ENCODE measurements at places on chromosomes 1 and 21.

DNA sequence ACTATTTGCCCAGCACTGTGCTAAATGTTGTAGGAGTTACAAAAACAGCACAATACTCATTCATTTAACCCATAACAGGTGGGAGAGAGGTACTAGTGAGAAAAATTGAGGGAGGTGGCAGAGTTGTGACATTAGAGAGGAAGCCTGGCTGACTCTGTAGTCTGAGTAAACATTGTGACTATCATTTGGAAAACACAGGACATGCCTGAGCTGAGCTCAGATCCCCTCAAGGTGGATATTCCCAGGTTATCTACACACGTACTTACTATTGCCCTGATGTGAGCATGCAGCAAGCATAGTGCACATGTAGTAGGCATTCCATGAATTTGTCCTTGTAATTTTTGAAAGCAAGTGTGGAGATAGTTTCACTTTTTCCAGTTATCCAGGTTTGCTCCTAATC, 10.9 kb downstream of the CAMK1G start:
- no peak for DNase-seq

- no peak for DNase-seq
These were observed 10.7 kb downstream of the PCAT6 start for GRCh38 chr1:202821467-202821866.

DNA sequence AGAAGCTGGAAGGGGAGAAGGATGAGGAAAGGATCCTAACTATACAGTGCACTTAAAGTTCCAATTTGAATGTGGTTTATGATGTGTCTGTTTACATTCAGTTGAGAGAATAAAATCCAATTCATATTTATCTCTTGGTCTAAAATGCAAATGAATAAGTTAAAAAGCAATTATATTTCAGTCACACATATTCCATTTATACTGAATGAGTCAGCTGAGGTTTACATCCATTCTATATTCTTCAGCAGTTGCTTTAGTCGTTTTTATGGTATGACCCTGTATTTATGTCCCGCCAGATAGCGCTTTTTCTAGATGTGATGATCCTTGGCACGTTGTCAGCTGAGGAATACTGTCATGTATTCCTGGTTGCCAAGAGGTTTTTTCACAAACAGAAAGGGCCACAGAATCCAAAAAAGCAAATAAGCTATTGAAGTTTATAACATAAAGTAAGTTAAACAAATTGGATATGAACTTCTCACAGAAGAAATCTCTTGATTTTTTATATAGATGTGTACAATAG, 866.2 kb downstream of the NCAM2 start:
- no peak for DNase-seq

DNA sequence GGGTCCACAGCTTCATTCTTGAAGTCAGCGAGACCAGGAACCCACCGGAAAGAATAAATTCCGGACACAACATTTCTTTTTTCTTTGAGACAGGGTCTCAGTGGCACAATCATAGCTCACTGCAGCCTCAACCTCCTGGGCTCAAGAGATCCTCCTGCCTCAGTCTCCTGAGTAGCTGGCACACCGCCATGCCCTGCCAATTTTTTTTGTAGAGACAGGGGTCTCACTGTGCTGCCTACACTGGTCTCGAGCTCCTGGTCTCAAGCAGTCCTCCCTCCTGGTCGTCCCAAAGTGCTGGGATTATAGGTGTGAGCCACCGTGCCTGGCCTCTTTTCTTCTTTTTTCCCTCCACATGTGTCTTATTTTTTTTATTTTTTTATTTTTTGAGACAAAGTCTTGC, 20.6 kb upstream of the ENO1 start:
- no peak for DNase-seq

DNA sequence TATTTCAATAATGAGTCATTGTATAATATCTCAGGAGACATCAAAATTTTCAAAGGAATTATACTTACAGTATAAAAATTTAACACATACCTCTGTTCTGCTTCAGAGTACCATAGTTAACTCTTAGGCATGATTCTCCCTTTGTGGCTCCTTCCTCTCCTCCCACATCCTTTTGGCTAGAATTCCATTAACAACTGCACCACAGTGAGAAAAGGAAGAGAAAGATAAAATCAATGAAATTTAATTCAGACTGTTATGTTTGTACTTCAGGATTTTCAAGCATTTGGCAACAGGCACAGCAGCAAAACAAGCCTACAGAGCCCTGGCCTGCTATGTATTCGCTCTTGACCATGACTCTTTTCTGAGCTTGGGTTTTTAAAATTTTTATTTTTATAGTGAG, 57.2 kb upstream of the SGIP1 start:
- DNase-seq: no peak

DNA sequence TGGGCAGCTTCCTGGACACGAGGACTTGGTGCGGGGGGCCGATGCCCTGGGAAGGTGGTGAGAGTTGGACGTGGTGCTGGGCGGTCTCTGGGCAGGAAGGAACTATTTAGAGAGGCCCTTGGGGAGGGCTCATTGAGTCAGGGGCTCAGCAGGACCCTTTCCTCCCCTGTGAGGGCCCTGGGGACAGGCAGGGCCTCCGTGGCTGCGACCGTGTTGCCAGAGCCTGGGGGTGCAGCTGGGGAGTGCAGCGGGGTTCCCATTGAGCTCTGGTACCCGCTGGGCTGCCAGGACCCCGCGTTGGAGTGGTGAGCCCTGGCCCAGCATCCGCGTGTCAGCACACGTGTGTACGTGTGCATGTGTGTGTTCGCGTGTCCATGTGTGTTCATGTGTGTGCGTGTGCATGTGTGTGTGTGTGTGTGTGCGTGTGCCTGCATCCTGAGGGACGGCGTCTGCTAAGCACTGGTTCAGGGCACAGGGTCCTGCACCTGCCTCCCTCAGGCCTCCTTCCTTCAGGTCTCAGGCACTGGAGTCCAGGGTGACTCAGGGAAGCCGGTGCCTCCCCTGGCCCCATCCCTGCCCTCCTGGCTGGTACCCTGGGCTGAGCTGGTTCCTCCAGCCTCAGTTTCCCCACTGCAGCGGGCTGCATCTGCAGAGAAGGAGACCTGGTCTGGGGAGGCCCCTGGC, 10.7 kb downstream of the RNF223 start:
- no peak for DNase-seq

- DNase-seq: no peak
These were observed 708 bp downstream of the PRDM2 start for GRCh38 chr1:13700521-13701270.

DNA sequence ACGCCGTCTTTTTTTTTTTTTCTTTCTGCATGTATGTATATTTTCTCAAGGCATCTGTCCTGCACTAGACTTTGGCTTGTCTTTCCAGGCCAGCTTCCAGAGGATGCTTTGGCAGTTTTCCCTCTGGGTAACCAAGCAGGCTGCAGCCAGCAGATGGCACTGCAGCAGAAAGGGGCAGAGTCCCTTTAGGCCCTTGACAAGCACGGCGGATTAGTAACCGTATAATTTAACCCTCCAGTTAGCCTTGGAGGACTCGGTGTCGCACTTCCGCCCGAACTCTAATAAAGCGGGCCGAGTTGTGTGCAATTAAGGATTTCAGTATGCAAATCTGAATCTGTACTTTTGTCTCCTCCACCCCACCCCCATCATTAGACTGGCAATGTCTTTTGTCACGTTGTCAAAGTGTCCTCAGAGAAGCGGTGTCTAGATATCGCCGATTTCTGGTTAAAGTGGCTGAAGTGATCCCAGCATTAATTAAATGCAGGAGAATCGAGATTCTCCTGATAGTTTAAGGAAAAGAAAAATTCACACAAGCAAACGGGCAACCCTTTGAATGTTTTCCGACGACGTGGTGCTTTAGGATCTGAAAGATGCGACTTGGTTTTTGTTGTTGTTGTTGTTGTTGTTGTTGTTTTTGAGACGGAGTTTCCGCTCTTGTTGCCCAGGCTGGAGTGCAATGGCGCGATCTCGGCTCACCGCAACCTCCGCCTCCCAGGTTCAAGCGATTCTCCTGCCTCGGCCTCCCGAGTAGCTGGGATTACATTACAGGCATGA, 1.1 kb upstream of the TMEM167B start:
- no peak for DNase-seq

- DNase-seq: no peak
These were observed 11.2 kb upstream of the FGGY start for GRCh38 chr1:59285691-59286090.

- no peak for DNase-seq
These were observed 27.9 kb upstream of the HJV start for GRCh38 chr1:146049436-146049835.

GRCh38 chr1:157734321-157734720, 33.8 kb upstream of the FCRL3 start:
- DNase-seq: no peak

GRCh38 chr1:117664314-117664713, 58.5 kb downstream of the TENT5C start:
- no peak for DNase-seq

DNA sequence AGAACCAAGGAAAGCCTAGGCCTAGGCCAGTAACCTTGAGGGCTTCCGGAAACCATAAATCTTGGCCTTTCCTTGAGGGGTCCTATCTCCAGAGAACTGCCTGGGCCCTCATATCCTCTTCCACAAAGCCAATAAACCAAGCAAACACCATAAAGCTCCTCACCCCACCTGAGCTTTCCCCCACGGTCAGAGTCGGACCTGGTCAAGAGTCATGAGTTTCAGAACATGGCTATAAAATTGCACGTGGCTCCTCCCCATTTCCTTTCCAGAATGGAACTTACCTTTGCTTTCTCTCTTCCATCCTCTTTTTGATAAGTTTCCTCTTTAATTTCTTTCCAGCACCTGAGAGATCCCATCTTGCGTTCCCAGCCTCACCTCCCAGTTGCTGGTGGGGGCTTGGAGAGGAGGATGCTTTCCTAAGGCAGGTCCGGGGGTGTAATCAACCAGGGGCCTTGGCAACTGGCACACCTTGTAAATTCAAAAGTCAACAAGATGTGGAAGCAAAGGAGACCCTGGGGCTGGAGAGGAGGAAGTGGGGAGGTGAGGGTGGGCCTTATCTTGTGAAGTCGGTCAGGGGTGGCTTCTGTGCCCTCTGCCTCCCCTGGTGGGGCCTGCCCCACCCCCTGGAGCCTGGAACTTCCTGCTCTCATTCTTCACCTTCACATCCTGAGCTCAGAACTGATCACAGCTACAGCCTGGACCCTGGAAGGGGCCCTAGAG, 259.9 kb downstream of the FOXD2 start:
- no peak for DNase-seq

DNA sequence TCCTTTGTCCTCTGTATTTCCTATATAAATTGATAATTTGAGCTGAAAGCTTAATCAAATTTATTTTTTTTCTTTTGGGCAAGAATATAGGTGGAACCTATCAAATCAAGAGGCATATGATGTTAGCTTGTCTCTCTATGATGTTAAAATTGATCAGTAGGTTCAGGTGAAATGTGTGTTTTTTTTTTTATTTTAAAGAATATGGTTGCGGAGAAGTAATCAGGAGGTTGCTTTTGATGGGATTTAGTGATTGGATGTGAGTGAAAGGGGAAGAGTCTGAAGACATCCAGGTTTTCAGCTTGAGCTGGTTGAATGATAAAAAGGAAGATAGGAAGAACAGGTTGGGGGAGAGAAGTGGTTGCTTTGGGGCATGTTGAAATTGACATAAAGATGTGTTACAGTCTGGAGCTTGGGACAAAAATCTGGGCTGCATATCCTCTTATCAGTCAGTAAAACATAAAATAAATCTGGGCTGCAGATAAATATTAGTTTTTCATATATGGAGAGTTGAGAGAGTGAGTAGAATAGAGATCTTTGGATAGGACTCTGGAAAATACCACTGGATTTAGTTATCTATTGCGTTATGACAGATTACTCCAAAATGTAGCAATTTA, 5.1 kb downstream of the OSBPL9 start:
- no peak for DNase-seq

DNA sequence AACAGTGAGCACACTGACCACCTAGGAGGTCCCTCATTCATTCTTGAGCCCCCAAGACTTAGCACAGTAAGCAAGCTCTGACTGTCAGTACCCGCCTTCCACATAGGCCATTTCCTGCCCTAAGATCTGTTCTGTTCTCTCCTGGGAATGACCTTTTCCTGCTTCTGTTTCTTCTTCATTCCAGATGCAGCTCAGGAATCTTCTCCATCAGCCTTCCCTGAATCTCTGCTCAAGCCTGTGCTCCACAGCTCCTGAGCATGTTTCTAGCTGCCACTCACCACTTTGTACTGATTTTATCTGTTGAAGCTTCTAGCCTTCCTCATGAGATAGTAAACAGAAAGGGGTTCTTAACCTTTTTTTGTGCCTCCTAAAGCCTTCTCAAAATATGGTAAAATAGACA, 56.6 kb downstream of the ZNF281 start:
- DNase-seq: no peak

DNA sequence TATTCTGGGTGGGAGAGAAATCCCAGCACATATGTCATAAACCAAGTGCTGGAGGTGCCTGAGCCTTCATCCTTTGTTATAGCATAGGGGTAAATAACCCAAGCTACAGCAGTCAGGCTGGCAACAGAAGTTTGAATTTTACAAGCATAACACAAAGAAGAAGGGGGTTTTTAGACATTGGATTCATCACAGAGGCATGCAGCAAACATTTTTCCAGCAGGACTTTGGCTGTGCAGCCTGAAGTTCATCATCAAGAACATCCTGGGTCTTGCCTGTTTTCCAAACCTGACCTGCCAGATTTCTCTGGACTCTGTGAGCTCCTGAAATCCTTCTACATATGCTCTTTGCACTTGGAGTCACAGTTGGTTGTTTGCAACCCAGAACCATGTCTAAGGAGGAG, 16.2 kb downstream of the PTGER3 start:
- no peak for DNase-seq

DNA sequence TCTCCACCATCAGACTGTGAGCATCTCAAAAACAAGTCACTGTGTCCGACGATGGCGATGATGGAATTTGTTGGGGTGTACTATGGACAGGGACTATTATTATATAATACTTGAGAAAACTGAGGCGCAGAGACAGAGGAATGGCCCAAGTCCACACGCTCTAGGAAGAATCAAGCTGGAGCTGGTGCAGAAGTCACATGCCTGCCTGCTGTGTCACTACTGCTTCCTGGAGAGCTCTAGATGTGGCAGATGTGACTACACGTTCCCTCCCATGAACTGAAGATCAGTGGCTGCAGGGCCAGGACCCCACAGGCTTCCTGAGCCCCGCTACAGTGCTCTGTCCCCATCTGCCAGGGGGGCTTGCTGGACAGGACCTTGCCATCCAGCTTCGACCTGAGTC, 56.9 kb downstream of the TRABD2B start:
- DNase-seq: no peak

- no peak for DNase-seq
These were observed 15.7 kb upstream of the ZBTB18 start for GRCh38 chr1:244035358-244035757.
